ENCODE measurements at places on chromosomes 11 and 22. TPM values are rescaled to one million over a fixed set of nuclear protein-coding genes. Genes with fewer than 3 reads are reported as not detected.

NXPE1 gene
- total RNA-seq: not detected

CHST1 gene
- total RNA-seq: not detected

LMNTD2 gene
- total RNA-seq: 0.34 TPM

PATE3 gene
- not detected for total RNA-seq

SMTNL1 gene
- total RNA-seq: not detected

PRODH gene
- total RNA-seq: not detected

KRTAP5-7 gene
- not detected for total RNA-seq

PAX6 gene
- total RNA-seq: not detected

ARFGAP2 gene
- total RNA-seq: 102 TPM

IFITM2 gene
- total RNA-seq: 2,304 TPM

GRCh38 chr11:8787372-8787771, 104.8 kb downstream of the RPL27A start:
- no peak for DNase-seq

GRCh38 chr11:64891215-64891848, 12.9 kb upstream of the EHD1 start:
- DNase-seq: no peak

GRCh38 chr11:34957606-34958005, 41.2 kb downstream of the PDHX start:
- no peak for DNase-seq

DNA sequence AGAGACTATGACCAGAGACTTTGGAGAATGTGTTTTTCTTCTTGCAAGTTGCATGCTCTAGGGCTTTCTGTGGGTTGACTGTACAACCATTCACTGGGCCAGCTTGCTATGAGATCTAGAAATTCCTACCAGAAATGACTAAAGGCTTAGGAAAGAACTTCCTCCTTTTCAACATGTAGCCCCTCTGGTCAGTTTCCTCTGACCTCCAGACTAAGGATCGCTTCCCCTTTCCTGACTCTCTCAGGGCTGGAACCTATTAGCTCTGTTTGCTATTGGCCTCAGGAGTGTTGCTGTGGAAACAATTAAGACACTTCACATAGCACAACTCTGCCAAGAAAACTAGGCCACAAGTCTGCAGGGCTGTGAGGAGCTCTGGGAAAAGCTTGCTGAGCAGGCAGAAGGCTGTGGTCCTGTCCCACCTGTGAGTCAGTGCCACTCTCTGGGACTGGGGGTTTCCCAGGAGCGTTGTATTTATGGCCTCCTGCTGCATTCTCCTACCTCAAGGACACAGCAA, 10.7 kb downstream of the CRY2 start:
- DNase-seq: no peak

GRCh38 chr11:127895776-127896175, 691.6 kb downstream of the ETS1 start:
- no peak for DNase-seq

- DNase-seq: no peak
These were observed 133.5 kb downstream of the RBFOX2 start for GRCh38 chr22:35894937-35895708.

GRCh38 chr11:115705200-115705599, 201.0 kb upstream of the CADM1 start:
- no peak for DNase-seq

- no peak for DNase-seq
These were observed 174.8 kb downstream of the LARGE1 start for GRCh38 chr22:33745501-33745900.

DNA sequence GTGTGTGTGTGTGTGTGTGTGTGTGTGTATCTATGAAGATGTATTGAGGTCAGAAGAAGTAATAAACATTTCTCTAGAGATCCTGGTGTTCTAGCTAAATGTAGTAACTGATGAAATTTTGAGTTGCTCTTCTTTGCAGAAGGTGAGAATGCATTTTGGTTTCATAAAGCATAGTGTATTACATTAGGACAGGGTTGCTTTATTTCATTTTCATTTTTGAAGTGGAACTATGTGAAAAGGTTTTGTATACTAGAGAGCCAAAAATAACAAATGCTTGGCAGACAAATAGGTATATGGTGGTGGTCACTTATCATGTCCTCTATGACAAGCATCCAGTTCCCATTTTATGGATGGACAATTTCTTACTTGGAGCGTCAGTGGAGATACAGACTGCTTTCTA, 99.0 kb downstream of the CASP12 start:
- DNase-seq: no peak

GRCh38 chr11:14073849-14074476, 111.4 kb downstream of the SPON1 start:
- DNase-seq: no peak

- no peak for DNase-seq
These were observed 45.4 kb downstream of the IGF2 start for GRCh38 chr11:2093575-2094353.

GRCh38 chr11:129291546-129291945, 84.1 kb upstream of the BARX2 start:
- DNase-seq: no peak

- peak; percentile 27 for DNase-seq
These were observed 9.5 kb upstream of the OR5B12 start for GRCh38 chr11:58451585-58451984.

GRCh38 chr11:1171985-1172728, 14.4 kb downstream of the MUC5AC start:
- DNase-seq: no peak

DNA sequence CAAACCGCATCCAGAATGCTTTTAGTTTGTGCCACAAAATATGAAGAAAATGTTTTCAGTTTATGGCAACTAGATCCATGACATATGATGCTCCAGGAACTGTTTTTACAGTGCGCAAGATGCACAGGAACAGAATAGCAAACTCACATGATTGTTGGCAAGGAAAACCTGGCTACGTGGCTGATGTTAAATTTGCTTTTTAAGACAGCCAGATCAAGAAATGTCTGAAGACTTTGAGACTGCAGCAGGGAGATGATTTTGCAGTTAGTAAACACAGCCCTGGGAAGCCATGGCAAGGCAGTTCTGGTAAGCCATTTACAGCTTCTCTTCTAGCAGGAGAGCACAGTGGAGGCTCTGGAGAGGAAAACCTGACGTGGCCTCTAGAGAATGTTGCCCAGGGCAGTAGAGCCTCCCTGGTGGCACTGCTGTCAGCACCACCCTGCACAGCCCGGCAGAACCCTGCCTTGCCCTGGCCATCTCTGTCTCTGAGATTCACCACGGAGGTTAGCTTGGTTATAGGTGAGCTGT, 69.8 kb upstream of the TNRC6B start:
- peak; percentile 59 for DNase-seq

GRCh38 chr11:69640995-69641581, at the start of gene CCND1:
TSS of gene CCND1 (plus strand) at chr11:69641156. CDS start at chr11:69641314, 158 bp downstream.
- peak; percentile 38 for DNase-seq

- DNase-seq: no peak
These were observed 16.4 kb upstream of the MMP7 start for GRCh38 chr11:102546923-102547471.

GRCh38 chr11:409600-410483, 5.0 kb downstream of the SIGIRR start:
- no peak for DNase-seq

GRCh38 chr11:72069200-72069599, 11.1 kb downstream of the NUMA1 start:
- DNase-seq: no peak

DNA sequence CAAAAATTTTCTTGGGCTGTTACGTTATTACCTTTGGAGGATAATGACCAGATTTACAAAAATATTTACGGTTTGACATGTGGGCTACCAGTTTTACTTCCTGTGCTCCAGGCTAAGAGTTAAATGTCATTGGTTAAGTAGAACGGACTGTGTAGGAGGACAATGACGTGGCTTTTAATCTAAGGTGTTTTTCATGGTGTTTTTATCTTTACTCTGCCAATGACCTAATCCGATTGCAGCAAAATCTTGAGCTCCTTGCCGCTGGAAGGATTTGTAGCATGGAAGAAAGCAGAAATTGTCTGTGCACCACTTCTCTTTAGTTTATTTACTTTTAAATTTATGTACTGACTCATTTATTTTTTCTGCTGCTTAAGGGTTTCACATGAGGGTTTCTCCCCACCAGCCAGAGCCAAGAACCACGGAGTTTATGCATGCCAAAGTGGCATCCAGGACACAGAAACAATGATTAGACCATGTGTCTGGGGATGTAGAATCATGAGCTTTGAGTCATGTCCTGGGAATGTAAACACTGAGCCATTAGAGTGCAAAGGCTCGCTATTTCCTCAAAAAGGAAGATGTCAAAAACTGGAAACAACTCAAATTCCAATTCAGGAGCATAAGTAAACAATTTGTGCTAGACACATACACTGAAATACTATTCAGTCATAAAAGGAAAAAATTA, 1.9 kb upstream of the CARD16 start:
- DNase-seq: no peak

GRCh38 chr22:20433191-20433590, 4.4 kb downstream of the SCARF2 start:
- no peak for DNase-seq

DNA sequence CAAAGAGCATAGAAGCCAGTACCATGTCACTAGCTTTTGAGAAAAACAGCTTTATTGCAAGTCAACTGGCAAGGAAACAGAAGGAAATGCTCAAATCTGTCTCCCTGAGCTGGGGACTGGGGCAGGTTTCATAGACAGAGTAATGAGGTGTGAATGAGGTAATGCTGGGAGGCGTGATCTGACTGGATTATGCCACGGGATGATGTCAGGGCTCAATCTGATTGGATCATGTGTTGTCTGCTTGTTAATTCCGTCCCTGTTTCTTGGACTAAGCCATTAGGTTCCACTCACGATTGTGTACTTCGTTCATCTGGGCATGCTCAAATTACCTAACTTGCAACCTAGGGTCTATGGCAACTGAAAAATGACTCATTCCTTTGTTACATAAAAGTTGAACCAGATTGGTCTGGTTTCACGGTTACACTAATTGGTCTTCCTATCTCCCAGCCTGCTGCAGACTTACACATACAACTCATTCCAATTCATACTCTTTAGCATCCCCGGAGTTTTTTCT, 20.2 kb upstream of the OR10A5 start:
- no peak for DNase-seq

- no peak for DNase-seq
These were observed 414.5 kb downstream of the BRD1 start for GRCh38 chr22:49413146-49413545.

- DNase-seq: peak; percentile 17
These were observed 5.5 kb downstream of the TOLLIP start for GRCh38 chr11:1303973-1304372.

DNA sequence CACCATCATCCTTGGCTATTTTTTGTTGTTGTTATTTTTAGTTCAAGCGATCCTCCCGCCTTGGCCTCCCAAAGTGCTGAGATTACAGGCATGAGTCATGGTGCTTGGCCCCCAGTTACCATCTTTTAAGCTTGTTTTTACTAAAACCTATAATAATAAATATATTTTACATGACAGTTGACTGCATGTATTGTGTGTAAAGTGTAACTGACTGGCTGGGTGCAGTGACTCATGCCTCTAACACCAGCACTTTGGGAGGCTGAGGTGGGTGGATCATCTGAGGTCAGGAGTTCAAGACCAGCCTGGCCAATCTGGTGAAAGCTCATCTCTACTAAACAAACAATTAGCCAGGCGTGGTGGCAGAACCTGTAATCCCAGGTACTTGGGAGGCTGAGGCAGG, 386.2 kb downstream of the TENM4 start:
- no peak for DNase-seq

DNA sequence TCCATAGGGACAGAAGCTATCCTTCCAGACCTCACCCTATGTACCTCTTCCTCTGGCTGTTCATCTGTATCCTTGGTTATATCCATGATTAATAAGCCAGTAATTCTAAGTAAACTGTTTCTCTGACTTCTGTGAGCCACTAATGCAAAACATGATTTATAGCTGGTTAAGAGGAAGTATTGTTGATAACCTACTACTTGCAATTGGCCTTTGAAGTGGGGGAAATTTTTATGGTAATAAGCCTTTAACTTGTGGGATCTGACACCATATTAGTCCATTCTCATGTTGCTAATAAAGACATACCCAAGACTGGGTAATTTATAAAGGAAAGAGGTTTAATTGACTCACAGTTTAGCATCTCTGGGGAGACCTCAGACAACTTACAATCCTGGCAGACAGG, 21.9 kb downstream of the CASP12 start:
- DNase-seq: no peak

DNA sequence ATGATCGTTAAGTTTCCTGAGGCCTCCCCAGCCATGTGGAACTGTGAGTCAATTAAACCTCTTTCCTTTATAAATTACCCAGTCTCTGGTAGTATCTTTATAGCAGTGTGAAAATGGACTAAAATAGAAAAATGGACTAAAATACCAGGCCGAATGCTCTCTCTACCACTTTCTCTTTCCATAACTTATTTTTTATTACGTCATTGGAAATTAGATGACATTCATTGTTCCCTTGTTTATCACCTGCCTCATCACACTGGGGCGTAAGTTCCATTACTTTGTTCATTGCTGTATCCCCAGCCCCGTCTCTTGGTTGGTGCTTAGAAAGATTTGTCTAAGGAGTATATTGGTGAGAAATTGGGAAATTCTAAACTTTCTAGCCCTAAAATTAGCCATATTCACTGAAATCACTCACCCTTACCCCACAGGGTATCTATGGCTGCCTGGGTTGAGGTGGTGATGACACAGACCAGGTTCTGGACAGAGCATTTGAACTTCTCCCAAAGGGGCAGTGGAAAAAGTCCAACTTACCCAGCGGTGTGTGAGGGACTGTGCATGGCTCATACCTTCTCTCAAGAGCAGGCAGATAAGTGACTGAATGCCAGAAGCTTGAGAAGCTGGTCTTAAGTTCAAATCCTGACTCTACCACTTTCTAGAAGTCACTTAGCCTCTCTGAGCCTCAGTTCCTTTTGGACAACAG, 50.9 kb upstream of the TP53I11 start:
- no peak for DNase-seq

DNA sequence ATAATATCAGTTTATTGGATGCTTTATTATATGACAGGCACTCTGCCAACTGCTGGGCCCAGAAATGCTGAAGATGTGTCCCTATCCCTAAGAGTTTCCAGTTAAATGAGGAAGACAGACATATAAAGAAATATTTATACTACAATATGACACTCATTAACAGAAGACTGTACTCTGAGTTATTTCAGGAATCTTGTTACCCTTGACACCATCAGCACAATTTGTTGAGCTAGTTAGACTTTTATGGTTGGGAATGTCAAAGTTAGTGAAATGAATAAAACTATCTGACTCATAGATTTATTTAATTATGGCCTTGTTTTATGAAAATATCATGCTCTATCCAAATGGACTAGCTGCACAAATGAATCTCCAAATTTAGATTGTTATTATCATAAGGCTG, 25.6 kb upstream of the MSANTD4 start:
- no peak for DNase-seq

DNA sequence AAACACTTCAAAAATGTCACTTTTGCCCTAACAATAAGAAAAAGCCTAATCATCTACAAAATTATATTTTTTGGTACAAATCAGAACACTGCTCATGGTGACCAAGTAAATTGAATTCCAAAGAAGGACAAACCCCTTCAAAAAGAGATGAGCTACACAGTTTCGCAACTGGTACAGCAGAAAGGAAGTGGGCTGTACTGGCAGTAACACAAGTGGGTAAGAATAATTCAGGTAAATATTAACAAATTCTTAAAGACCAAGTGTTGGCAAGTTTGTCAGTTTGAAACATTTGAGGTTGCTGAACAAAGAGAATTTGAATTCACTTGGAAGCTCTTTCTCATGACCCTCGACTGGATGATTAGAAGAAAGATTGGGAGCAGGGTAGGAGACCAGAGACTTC, 35.5 kb downstream of the MSANTD4 start:
- DNase-seq: no peak

Data from activated CD8-positive, alpha-beta T cell treated with anti-CD3 and anti-CD28 coated beads, Interleukin-2, amount 10 ng/mL, durations not matched to agents 7 days and 5 days (primary cell).